H4 (cell line): ENCODE measurements at places on chromosomes 5 and 9.

GRCh38 chr5:1007681-1008450 lies 736 bp upstream of the NKD2 start:
- no peak for DNase-seq

DNA sequence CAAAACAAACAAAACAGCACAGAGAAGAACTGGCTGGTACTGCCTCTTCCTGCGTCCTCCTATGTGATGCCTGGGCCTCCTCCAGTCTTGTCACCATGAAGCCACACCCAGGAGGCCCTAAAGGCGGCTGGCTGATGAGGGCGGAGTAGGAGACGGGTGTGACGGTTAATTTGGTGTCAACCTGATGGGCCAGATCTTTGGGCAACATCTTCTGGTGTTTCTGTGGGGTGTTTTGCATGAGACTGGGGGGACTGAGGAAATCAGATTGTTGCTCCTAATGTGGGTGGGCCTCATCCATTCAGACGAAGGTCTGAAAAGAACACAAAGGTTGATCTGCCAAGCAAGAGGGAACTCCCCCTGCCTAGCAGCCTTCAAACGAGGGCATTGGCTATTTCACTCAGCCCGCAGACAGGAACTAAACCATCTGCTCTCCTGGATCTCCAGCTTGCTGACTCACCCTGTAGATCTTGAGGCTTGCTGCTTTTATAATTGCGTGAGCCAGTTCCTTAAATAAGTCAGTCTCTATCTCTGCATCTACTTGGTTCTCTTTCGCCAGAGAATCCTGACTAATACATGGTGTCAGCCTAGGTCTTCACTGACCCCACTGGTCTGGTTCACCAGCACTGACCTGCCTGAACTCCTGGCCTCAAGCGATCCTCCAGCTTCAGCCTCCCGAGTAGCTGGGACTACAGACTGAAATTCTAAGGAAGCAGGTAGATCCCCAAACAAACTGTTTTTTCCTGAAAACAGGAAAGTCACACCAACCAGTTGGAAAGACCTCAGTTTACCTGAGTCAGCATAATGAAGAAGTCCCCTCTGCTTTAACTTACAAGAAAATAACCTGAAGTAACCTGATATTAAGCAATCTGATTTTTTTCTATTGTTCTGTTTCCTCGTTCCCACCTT lies 12.8 kb upstream of the ZFP62 start:
- peak; percentile 91 for DNase-seq

DNA sequence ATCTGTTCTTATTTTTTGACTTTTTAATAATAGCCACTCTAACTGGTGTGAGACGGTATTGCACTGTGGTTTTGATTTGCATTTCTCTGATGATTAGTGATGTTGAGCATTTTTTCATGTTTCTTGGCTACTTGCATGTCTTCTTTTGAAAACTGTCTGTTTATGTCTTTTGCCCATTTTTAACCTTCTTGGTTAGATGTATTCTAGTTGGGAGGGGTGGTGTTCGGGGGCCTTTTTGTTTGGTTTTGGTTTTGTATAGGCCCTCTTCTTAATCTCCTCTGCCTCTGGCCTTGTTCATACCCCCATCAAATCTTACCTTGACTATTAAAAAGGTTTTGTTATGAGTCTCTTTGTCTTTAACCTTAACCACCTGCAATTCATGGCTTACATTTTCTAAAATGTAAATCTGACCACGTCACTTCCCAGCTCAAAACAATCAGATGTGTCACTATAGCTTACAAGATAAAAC lies 107.8 kb upstream of the NR4A3 start:
- DNase-seq, result no peak

GRCh38 chr5:138065102-138065501 lies 18.7 kb upstream of the WNT8A start:
- no peak for DNase-seq

DNA sequence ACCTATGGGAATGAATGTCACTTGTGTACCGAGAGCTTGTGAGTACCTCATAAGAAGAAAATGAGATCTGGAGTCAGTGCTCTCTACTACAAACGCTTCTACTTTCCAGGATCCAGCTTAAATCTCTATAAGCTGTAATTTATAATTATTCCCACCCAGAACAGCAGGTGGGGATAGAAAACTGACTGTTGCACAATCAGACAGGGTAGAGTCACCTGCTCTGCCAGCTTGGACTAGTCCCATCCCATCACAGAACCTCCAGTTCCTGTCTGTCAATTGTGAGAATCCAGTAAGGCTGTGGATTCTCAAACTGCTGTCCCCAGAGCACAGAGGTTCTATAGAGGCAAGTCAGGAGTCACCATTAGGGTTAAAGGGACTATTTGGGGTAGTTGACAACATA lies 2.0 kb downstream of the SPINK7 start:
- DNase-seq, result no peak

GRCh38 chr9:124939944-124940343 lies 939 bp downstream of the GOLGA1 start:
- DNase-seq, result no peak

- DNase-seq, result peak; percentile 91
These were observed 38.8 kb downstream of the ITGA2 start for GRCh38 chr5:53027913-53028312.

- no peak for DNase-seq
These were observed 186.8 kb downstream of the TTLL11 start for GRCh38 chr9:121906074-121906870.

- DNase-seq, result no peak
These were observed 96.2 kb downstream of the TSSK1B start for GRCh38 chr5:113338628-113339027.

- no peak for DNase-seq
These were observed 205.4 kb downstream of the SNX18 start for GRCh38 chr5:54722846-54723433.

GRCh38 chr9:137666513-137666822 lies 47.7 kb downstream of the EHMT1 start:
- DNase-seq, result no peak

DNA sequence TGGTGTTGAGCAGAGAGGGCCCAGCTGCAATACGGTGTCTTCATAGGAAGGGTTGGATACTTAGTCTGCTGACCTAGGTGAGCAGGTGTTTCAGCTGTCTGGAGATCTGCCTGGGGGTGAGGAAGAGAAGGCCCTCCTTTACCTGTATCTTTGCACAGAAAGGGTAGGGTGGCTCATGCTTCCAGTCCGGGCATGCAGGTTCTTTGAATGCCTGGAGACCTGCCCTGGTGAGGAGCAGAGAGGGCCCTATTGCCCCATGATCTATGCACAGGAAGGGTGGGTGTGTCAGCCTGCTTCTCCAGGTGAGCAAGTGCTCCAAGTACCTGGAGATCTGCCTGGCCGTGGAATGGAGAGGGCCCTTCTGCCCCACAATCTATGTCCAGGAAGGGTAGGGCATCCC lies 63.0 kb downstream of the FER start:
- DNase-seq, result no peak

DNA sequence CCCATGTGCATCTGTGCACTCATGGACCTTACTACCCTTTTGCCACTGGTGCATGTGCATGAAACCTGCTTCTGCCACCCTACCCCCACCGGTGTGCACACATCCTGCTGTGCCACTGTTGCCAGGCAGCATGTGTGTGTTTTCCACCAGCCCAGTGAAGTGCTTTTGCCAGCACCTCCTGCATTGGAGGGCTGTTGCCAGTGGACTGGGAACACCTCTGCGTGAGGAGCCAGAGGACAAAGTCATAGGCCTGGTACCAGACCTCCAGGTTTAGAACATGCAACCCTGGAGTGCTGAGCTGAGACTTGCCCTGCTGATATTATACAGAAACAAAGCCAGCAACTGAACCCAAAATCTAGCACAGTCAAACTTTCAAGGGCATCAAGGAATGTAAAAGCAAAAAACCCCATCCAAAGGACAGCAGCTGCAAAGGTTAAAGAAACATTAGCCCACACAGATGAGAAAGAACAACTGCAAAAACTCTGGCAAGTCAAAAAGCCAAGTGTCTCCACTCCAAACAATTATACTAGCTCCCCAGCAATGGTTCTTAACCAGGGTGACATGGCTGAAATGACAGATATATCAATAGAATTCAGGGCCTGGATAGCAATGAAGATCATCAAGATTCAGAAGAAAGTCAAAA lies 70.6 kb upstream of the PTPN3 start:
- DNase-seq, result no peak

- DNase-seq, result peak; percentile 96
These were observed 26.2 kb upstream of the ACOT12 start for GRCh38 chr5:81420039-81420667.

GRCh38 chr5:1187234-1187949 lies 14.0 kb upstream of the SLC6A19 start:
- no peak for DNase-seq

GRCh38 chr5:36638056-36638455 lies 31.6 kb downstream of the SLC1A3 start:
- no peak for DNase-seq

DNA sequence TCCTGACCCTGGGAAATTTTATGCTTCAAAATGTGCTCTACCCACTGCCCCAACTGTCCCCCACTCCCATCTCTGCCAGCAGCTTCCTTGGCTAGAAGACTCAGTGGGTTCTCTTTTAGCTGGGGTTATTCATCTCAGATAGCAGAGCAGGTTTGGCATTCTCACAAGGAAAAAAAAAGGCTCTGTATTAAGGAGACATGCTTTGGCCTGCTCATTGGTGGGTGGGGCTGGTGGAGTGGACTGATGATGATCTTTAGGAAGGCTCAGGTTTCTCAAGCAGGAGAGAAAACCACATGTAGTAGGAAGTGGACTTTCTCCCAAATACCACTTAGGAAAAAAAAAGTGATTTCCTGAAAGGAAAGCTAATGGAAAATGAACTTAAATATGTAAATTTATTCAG lies 279.2 kb upstream of the ZNF462 start:
- DNase-seq, result no peak
